ENCODE measurements at places on chromosomes 7 and 10. TPM values are rescaled to one million over a fixed set of nuclear protein-coding genes. Genes with fewer than 3 reads are reported as not detected.

DNA sequence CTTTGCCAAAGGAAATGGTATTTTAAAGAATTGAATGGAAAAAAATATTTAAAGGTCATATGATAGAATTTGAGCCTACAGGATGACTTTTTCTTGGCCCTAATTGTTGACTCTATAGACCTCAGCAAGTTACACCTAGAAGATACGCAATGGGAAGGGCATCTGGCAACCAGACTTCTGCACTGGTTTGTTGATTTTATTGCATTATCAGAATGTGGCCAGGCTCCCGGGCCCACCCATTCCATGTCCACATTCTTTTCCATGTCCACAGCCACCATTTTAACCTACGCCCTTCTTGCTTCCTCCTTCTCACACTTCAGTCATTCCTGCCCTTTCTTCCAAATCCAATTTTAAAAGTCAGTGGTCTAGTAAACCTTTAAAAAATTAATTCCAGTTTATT is 738.4 kb downstream of the SUGCT start:
- DNase-seq: no peak

SLC13A4 gene
- 0.16 TPM for polyA plus RNA-seq

PNLIP gene
- 0.20 TPM for polyA plus RNA-seq

GRCh38 chr10:113476191-113476590 is 76.7 kb upstream of the HABP2 start:
- DNase-seq: no peak

DNA sequence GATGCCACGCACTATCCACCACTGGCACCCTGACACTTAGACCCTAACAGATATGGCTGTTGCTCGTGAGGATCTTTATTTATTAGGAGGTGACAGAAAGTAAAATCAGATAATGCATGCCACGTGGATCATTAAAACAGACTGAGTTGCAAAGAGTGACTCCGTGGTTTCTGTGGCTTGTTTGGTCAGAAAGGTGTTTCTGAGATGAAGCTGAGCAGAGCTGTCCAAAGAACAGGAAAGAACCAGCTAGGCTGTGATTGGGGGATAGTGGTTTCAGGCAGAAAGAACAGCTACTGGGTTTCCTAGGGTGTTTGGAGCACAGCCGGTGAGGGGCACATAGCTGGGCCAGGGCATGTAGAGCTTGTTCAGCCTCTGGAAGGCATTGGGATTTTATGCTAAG is 34.4 kb downstream of the CSGALNACT2 start:
- DNase-seq: no peak

PNLIPRP2 gene
- 0.07 TPM for polyA plus RNA-seq

DNA sequence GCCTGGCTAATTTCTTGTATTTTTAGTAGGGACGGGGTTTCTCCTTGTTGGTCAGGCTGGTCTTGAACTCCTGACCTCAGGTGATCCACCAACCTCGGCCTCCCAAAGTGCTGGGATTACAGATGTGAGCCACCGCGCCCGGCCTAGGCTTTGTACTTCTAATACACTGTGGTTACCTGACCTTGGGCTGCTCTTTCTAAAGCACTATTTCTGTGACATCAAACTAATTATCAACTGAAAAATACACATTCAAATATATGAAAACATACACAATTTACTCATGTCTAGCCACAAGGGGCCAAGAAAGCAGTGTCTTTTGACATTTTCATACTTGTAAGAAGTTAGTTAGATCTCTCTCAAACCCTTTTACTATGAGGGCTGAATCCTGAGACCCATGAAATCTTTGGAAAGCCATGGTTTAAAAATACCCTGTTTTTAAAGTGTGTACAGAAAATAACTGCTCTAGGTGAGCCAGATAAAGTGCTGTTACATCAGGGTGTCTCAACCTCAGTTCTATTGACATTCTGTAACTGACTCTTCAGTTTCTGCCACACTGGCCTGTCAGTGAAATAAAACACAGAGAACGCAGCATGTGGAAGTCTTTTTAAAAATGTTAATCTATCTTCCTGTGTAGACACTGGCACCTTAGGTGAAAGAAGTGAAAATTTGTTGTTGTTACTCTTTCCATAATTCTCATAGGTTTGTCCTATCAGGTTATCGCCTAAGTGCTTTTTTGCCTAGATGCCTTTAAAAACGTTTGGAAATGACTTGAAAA is 58.8 kb downstream of the CREM start:
- no peak for DNase-seq

DNA sequence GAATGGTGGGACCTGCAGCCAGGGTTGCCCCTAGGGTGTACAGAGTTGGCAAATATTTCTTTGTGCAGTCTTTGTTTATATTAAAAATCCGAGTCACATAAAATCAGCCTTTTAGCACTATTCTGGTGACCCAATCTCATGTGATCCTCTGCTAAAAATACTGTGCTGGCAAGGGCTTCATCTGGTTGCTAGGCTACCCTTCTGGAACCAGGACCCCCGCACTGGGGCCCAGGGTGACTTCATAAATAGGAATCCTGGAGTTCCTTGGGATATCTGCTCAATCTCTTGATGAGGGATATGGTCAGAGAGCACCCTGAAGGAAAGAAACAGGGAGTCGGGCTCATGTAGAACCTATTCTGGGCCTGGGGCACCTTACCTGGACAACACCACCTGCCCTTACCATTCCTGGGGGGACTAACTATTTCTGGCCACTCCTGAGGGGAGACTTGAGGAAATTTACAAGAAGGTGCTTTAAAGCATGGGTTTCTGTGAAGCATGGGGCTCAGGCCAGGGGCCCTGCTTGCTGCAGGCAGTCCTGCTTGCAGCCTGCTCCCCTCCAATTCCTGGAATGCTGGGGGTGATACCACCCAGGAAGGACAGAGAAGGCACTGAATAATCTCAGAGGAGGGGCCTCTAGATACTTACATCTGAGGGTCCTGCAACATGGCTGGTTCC is 44.7 kb downstream of the SH2D4B start:
- DNase-seq: no peak

GRCh38 chr7:71580027-71580426 is 448.1 kb downstream of the GALNT17 start:
- DNase-seq: no peak

GRCh38 chr7:83648464-83649241 is at the start of gene SEMA3E:
TSS of gene SEMA3E (minus strand) at chr7:83649139.
- DNase-seq: no peak

- DNase-seq: no peak
Observed at GRCh38 chr7:52146871-52147634, 830.4 kb upstream of the COBL start.

GRCh38 chr10:102605712-102606111 is 38.6 kb upstream of the TRIM8 start:
- DNase-seq: no peak

XRCC2 gene
- polyA plus RNA-seq: 0.56 TPM

GRCh38 chr10:4767033-4767814 is 58.8 kb upstream of the AKR1E2 start:
- DNase-seq: no peak

GRCh38 chr10:133411523-133412380 is 12.7 kb downstream of the SPRN start:
- no peak for DNase-seq

DNA sequence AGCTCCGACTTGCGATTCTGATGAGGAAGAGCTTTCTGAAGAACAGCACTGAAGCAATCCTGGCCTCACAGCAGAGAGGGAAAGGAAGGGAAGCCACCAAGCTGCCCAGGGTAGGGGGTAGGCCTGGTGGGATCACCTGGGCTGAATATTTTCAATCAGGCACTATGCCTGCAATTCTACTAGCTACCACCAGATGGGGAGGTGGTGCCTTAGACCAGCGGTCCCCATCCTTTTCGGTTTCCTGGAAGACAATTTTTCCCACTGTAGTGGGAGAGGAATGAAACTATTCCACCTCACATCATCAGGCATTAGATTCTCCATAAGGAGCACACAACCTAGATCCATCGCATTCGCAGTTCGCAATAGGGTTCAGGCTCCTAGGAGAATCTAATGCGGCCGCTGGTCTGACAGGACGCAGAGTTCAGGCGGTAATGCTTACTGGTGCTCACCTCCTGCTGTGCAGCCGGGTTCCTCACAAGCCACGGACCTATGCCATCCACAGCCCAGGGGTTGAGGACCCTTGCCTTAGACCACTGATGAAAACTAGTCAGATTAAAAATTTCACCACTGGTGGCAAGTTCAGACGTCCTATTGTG is 2.7 kb downstream of the LRRC20 start:
- DNase-seq: no peak

DNA sequence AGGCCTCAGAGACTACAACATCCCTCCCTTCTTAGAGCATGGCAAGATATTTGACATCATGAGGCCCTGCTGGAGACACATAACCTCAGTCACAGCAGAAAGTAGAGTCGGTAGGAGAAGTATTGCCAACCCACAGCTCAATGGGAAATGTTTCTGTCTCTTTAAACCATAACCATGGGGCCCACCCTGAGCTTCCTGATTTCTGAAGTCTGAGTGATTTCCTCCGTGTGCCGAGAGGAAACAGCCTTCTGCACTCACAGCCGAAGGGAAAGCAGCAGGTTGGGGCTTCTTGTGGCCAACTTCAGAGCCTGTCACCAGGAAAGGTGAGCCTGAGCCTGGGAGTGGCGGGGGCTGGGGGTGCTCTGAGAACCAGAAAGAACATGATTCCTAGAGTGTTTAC is at the start of gene GIMAP1:
GIMAP1 (plus strand) TSS at position 246 of the 400 bp plus-strand sequence. CDS start 2,435 bp downstream, outside the sequence.
- peak; percentile 84 for DNase-seq

GRCh38 chr7:32921896-32922295 is 30.3 kb upstream of the KBTBD2 start:
- no peak for DNase-seq

GRCh38 chr7:104264285-104264684 is 56.5 kb upstream of the ORC5 start:
- no peak for DNase-seq

DNA sequence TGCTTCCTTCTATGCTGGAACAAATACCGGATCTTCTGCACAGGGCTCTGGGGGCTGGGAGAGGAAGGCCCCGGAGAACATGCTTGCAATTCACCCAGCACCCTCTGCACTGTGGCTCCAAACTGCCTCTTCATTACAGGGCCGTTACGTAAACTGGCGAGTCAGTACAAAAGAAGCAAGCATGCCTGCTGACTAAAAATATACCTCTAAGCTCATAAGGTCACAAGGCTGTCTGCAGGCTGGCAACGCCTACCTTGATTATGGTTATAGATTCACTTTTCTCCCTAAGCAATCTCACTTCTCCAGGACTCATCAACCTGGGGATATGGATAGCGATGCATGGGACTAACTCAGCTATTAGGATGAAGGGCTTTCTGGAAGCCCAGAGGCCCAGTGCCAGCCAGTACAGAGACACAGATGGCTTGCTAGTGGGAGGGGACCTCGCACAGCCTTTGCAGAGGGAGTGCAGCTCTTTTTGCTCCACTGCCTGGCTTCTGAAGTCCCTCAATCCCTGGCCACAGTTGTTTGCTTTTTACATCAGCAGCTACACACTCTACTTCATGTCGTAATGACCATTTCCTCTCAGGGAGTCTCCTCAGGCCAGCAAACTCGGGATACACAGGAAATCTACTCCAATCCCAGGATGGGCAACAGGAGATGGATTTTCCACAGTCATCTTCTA is 96.1 kb downstream of the SH3PXD2A start:
- DNase-seq: no peak

DNA sequence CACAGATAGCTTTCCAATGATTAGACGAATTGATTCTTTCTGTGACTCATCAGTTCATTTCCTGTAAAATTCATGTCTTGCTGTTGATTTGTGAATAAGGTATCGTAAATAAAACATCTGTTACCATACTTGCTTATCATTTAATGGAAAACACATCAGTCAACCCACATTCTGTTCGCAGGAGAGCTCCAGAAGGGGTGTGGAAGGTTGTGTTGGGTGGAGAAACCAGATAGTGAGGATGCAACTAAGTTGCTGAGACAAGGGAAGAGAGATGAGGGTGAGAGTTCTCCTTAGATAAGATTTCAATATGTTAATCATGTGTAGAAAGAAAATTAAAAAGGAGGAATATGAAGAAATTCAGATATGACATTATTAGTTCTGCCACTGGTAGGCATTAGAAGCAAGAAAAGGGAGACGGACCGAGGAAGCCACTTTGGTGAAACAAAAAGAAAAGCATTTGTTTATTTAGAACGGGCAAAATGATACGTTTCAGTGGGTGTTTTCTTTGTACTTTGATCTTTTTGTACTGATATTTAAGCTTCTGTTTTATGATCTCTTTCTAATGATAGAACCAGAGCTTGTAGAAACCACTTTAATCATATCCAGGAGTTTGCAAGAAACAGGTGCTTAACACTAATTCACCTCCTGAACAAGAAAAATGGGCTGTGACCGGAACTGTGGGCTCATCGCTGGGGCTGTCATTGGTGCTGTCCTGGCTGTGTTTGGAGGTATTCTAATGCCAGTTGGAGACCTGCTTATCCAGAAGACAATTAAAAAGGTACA is 7.8 kb downstream of the CD36 start:
- DNase-seq: no peak

PDE1C gene
- 0.53 TPM for polyA plus RNA-seq

DNA sequence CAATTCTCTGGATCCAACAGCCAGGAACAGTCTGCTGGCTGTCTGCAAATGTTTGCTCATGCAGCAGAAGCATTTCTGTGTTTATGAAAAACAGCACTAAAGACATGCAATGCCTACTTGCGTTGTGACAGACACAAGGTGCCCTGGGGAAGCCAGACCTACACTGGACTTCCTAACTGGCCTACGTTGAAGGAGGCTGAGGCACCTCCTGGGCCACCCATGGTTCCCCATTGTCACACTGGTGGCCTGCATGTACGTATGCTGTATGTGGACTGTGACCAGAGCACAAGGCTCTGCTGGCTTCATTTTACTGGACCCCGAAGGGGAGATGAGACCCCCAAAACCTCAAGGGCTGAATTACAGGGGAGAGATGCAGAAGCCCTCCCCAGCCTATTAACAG is 27.7 kb downstream of the PSAP start:
- peak; percentile 76 for DNase-seq

ELN gene
- 11.1 TPM for polyA plus RNA-seq

DNA sequence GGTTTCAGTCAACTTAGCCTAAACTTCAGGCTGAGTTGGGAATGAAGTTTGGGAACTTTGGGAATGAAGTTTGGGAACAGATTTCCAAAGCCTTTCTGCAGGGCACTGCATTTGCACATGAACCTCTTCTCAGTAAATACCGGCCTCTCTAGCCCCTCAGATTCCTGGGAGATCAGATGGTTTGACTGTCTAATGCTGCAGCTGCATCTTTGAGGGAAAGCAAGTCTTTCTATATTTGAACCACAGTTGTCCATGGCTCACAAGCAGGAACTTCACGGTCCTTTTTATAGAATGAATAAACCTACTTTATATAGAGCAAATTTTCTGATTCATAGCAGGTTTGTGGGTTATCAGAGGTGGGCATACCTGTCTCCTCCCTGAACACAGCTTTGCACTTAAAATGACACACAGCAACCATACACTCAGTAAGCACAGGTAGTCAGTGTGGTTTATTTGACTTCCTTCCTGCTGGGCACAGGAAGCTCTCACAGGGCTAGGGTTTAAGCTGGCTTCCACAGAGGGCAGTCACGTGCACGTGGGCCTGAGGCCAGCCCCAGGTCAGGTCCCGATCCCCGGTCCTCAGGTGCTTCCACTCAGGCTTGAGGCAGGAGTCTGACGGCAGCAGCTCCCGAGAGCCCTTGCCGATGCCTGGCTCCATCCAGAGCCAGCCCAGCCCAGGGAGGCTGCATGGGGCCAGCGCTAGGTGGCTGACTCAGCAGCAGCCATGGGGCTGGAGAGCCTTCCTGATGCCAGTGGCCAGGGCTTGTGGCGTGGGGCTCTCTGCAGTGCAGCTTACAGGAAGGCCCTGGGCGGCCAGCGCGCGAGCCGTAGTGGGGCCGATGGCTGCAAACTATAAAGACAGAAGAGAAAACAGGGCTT is 12.8 kb upstream of the MMP21 start:
- no peak for DNase-seq

SUPV3L1 gene
- 95.6 TPM for polyA plus RNA-seq

- DNase-seq: no peak
Observed at GRCh38 chr10:48377751-48378530, 71.5 kb downstream of the MAPK8 start.
